ENCODE measurements at places on chromosomes 16 and 17. TPM values are rescaled to one million over a fixed set of nuclear protein-coding genes. Genes with fewer than 3 reads are reported as not detected.

Gene CLDN9
- not detected for total RNA-seq

- no peak for DNase-seq
These were observed 22.6 kb downstream of the ACSM1 start for GRCh38 chr16:20674684-20675487.

Gene WSCD1
- 37.3 TPM for total RNA-seq

Gene GSDMA
- total RNA-seq = not detected

DNA sequence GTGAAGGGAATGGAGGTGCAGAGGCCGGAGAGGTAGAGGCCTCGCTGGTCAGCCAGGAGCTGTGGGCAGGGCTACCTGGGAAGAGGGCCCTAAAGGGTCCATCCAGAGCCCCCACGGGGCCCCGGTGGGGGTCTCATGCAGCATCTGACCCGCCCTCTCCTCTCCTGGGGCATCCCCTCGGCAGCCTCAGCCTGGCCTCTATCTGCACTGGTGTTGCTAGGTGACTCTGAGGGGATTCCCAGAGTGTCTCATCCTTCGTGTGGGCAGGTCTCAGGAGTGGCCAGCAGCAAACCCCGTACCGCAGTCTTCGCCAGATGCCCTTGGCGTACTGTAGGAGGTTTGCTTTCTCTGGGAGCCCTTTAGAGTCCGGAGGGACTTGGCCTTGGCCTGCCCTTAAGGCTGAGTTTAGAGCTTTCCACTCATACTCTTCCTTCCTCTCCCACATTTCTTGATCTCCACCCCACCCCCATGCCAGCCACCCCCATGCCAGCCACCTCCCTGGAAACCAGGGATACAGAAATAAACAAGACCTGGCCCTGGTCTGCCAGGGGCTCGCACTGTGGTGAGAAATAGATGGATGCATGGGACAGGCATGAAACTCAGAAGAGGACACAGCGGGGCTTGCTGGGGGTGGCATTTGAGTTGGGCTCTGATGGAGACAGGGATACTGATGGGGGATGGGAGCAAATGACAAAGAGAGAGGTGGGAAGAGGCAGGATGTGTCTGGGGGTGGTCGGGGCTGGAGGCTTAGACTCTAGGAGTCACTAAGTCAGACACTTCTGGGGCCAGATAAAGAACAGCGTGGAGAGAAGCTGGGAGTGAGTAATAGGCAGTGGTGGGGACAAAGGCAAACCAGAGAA, 9.9 kb downstream of the SLC5A10 start:
- no peak for DNase-seq

DNA sequence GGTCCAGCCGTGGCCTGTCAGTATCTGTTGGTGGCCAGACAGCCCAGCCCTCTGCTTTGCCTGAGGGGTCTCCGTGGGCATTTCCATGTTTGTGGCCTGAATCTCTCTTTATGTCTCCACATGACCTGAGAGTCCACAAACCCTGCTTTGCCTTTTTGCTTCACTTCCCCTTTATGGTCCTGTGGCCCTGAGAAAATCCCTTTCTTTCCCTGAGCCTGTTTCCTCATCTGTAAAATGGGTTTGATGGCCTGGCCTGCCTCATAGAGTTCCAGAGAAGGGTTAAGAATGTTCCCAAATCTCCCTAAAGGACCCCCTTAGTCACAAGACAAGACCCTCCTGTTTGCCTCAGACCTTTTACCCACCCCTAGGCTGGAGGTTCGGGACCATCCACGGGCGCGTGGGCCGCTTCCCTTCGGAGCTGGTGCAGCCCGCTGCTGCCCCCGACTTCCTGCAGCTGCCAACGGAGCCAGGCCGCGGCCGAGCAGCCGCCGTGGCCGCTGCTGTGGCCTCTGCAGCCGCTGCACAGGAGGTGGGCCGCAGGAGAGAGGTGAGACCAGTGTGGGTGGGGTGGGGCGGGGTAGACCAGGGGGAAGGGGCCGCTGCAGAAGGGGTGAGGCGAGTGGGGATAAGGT, 26.2 kb upstream of the ALKBH5 start:
- no peak for DNase-seq

Gene RNF222
- total RNA-seq = not detected

Gene CDIPT
- 60.3 TPM for total RNA-seq

Data from pulmonary artery endothelial cell (primary cell).